B cell (primary cell): ENCODE measurements at places on chromosomes 3 and 15. TPM values are rescaled to one million over a fixed set of nuclear protein-coding genes. Genes with fewer than 3 reads are reported as not detected.

Gene HEG1
- 8.9 and 9.2 TPM in 2 replicates for total RNA-seq

DNA sequence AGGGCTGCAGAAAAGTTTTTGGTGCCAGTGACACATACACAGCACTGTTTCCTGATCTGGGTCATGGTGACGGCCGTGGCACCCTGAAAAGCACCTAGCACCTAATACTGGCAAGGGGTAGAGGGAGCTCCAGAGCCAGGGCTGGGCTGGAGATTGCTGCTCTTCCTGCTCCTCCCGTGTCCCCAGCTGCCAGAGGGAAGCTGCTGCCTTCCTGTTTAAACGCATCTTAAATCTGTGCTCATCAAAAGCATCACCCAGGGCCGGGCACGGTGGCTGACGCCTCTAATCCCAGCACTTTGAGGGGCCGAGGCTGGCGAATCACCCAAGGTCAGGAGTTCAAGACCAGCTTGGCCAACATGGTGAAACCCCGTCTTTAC lies 156.7 kb upstream of the MEF2A start:
- peak; percentile 49 for DNase-seq

Gene ERC2
- total RNA-seq = not detected in 2 replicates

DNA sequence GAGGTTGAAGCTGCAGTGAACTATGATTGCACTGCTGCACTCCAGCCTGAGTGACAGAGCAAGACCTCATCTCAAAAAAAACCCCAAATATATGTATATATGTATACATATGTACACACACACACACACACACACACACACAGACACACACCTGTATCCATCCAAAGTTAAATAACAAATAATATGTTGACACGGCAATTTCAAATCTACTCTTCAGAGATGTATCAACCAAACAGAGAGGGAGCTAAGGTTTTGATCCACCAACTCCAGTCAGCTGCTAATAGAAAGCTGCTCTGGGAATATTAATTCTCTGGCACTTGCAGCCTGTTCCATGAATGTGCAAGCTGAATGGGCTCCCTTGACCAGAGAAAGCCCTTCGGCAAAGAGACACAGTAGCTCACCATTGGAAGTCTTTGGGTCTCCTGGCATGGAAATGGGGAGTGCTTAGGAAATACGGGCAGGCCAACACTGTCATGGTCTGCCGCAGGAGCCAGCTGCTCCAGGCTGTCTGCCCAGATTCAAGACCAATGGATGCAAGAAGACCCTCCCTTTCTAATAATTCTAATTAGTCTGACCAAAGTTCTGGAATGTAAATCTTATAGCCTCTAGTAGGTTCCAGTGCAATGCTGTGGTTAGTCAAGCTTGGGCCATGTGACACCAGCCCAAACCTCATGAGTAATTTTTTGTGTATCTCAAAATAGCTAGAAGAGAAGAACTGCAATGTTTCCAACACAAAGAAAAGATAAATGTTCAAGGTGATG lies 299.8 kb downstream of the KBTBD8 start:
- DNase-seq = no peak

Gene TEX55
- not detected in 2 replicates for total RNA-seq

GRCh38 chr3:35908366-35909232 lies 269.3 kb downstream of the ARPP21 start:
- DNase-seq = peak; percentile 60
